Activated T-helper 2 cell treated with anti-CD3 and anti-CD28 coated beads, Interferon-gamma antibody, Interleukin-2, Interleukin-4, amounts not matched to agents 10 μg/mL and 5 μg/mL and 100 μg/mL, durations not matched to agents 14 hours and 24 hours and 36 hours (primary cell): ENCODE measurements at places on chromosomes 4 and X. TPM values are rescaled to one million over a fixed set of nuclear protein-coding genes. Genes with fewer than 3 reads are reported as not detected.

ZNF732 gene
- total RNA-seq, result not detected in 2 replicates

FAM47E gene
- total RNA-seq, result not detected in 2 replicates

VCX2 gene
- total RNA-seq, result not detected in 2 replicates

NLGN4X gene
- total RNA-seq, result 0.09 and 0.18 TPM in 2 replicates

RAB9B gene
- 0.55 and 0.62 TPM in 2 replicates for total RNA-seq

AFAP1 gene
- 53.7 and 57.6 TPM in 2 replicates for total RNA-seq

MAML3 gene
- total RNA-seq, result 3.0 and 3.3 TPM in 2 replicates

FOXP3 gene
- 28.9 and 29.4 TPM in 2 replicates for total RNA-seq

CORIN gene
- total RNA-seq, result 0.30 and 0.32 TPM in 2 replicates

VCX gene
- not detected in 2 replicates for total RNA-seq

GAGE12J gene
- total RNA-seq, result not detected in 2 replicates
